ENCODE measurements at places on chromosomes 2 and 18. TPM values are rescaled to one million over a fixed set of nuclear protein-coding genes. Genes with fewer than 3 reads are reported as not detected.

The SERPINB11 gene
- not detected for total RNA-seq

The TRAPPC8 gene
- 29.0 TPM for total RNA-seq

The CYP27C1 gene
- not detected for total RNA-seq

The WIPF1 gene
- total RNA-seq = 350 TPM

The CRACDL gene
- 0.04 TPM for total RNA-seq

The VIT gene
- total RNA-seq = not detected

The ABHD1 gene
- 0.40 TPM for total RNA-seq

The FBLN7 gene
- total RNA-seq = 3.1 TPM

The OXER1 gene
- not detected for total RNA-seq

The TMEM169 gene
- total RNA-seq = 0.48 TPM

The TXNDC2 gene
- not detected for total RNA-seq

The INPP5D gene
- 43.1 TPM for total RNA-seq

The ANKRD29 gene
- total RNA-seq = not detected

The IL18RAP gene
- 7.6 TPM for total RNA-seq

The TUBB8B gene
- total RNA-seq = not detected

The NTSR2 gene
- total RNA-seq = not detected

The C2orf78 gene
- not detected for total RNA-seq

The LAPTM4A gene
- total RNA-seq = 23.9 TPM

The TUBA3D gene
- total RNA-seq = not detected

The PLEK gene
- 20.0 TPM for total RNA-seq

The C2orf81 gene
- 3.8 TPM for total RNA-seq

The UBXN4 gene
- 74.6 TPM for total RNA-seq

The GPR39 gene
- total RNA-seq = not detected

The ARHGEF33 gene
- 0.42 TPM for total RNA-seq

The CHRNG gene
- total RNA-seq = not detected

The PAX3 gene
- total RNA-seq = not detected

The ACVR1 gene
- 12.7 TPM for total RNA-seq

The BUB1 gene
- total RNA-seq = 65.2 TPM
